NCI-H1694 treated with DMSO at 0.1 percent for 48 hours (cell line): ENCODE measurements at places on chromosomes 4 and X.

GRCh38 chr4:184416913-184417734 lies 57.2 kb downstream of the IRF2 start:
- DNase-seq = no peak

DNA sequence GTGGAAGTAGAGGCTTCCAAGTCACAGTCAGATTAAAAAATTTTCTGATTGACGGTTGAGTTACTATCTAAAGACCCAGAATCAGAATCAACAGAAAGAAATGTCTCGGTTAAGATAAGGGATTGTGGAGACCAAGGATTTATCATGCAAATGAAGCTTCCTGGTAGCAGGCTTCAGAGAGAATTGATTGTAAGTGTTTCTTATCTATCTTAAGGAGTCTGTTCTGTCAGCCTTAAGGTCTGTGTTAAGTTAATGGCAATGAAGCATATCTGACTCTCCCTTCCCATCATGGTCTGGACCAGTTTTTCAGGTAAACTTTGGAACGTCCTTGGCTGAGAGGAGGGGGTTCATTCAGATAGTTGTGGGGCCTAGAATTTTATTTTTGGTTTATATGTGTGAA lies 780.2 kb downstream of the FAM133A start:
- no peak for DNase-seq

- no peak for DNase-seq
These were observed 15.0 kb upstream of the GSPT2 start for GRCh38 chrX:51728202-51728601.

GRCh38 chr4:71241501-71242288 lies 97.1 kb upstream of the SLC4A4 start:
- DNase-seq = no peak

GRCh38 chrX:108033890-108034289 lies 11.0 kb upstream of the VSIG1 start:
- DNase-seq = no peak

GRCh38 chrX:11188664-11189063 lies 77.5 kb downstream of the HCCS start:
- no peak for DNase-seq

DNA sequence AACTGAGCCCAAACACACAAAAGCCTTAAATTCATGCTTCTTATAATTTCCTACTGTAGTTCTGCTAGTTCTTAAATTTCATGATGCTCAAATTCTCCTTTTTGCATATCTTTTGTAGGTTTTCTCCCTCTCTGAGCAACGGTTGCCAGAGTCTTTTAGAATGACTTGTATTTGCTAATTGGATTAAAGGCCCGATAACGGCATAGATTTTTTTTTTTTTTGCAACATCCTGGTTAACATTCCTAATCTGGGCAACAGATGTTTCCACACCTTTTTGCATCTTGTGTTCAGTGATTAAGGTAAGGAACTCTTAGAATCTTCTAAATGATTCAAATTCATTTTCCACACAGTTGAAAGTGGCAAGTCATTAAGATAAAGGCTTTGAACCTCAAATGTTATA lies 66.3 kb upstream of the ADGRG2 start:
- no peak for DNase-seq

DNA sequence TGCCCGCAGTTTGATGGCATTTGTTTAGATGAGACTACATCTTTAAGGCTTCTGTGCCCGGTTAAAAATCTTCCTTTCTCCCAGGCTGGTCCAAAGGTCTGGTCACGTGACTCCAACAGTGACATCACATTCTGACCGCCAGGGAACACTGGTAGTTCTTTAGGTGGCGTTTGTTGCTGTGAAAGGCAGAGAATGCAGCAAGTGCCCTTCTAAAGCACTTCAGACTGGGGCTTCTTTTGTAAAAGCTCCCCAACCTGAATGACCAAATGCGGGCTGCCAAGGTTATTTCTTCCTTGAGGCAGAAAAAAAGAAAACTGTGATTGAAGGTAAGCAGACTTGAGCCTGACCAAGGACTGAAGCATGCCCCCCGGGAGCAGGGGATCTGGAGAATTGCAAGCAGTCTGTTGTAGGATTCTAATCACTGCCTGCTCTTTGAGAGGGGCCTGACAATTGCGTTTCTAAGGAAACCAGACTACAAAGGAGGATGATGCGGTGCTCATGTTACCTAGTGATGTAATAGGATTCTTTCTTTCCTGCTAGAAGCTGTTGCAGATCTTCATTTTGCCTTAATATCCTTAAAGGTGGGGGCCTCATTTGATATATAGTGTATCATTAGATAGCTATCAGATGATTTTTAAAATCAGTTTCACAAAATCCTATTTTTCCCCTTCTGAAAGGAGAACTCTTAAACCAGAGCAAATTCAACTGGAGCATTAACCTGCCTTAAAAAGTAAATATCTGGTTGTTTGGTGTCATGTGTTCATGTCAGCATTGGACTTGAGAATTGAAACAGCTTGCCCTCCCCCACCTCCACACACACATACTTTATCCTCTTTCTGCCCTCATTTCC lies 133.1 kb downstream of the AKAP4 start:
- no peak for DNase-seq

GRCh38 chr4:6111354-6111960 lies 88.9 kb downstream of the JAKMIP1 start:
- no peak for DNase-seq
